NCI-H1930 (cell line): ENCODE measurements at places on chromosomes 12 and 14.

- DNase-seq: no peak
These were observed 111.6 kb downstream of the RBM19 start for GRCh38 chr12:113854385-113855142.

GRCh38 chr12:70964867-70965510 is 44.5 kb upstream of the PTPRR start:
- DNase-seq: no peak

GRCh38 chr12:129207084-129207483 is 353.8 kb downstream of the GLT1D1 start:
- DNase-seq: no peak

GRCh38 chr14:72501439-72501838 is 392.5 kb downstream of the DPF3 start:
- DNase-seq: no peak

DNA sequence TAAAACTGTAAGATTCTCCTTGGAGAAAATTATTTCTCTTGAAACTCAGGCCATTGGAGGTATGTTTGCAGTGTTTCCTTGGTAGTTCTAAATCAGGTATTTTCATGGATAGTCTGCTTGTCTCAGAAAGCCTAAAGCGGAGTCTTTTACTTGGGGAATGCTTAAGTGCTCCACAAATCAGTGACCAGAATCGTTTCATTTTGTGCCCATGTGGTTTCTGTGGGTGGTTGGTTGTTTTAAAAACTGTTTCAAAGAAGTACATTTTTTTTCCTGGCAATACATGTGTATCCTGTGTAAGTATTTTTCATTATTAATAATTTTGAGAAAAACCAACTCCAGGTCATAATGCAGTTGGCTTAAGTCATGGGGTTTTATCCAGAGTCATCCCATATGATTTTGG is 33.6 kb downstream of the CCDC91 start:
- DNase-seq: no peak

DNA sequence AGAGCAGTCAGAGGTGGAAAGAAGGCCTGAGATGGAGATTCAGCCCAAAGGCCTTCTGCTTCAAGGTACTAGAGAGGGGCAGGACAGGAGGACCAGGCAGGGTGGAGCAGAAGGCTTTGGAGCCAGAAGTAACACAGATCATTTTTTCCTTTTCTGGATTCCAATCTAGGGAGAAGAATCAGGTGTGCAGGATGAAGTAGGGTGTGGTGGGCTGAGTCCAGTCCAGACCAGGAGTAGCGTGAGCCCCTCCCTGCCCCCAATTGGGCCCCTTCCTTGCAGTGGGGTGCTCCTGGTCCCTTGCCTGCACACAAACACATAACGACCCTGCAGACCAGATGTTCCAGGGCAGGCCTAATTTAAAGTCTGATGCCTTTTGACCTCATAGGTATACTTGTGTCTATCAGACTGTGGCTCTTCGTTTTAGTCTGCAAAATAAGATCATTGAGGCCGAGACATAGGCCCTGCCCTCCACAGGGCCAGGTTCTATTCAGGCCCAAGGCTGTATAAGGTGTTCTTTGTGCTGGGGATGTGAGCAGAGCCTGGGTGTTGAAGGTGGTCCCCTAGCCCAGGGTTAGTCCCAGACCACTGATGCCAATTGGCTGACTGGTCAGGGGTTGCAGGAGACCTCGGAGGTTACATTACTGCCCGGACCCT is 1.0 kb upstream of the NYNRIN start:
- no peak for DNase-seq

- DNase-seq: no peak
These were observed 7.9 kb downstream of the GABARAPL1 start for GRCh38 chr12:10220398-10221077.

DNA sequence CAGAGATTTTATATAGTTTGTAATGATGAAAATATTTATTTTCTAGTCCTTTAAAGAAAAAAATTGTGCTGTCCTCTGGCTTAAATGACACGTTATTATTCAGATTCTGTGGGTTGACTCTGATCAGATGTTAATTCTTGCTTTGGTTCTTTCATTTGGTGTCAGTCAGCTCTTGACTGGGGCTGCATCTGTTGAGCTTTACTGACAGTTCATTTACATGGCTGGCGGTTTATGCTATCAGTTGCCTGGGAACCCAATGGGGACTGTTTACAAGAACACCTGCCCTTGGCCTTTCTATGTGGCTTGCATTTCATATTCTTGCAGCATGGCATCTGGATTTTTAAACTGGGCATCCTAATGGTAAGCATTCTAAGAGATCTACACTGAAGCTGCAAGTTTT is 667.1 kb upstream of the FBXO33 start:
- DNase-seq: no peak

- no peak for DNase-seq
These were observed 258.4 kb downstream of the PPFIA2 start for GRCh38 chr12:81500788-81501187.

- no peak for DNase-seq
These were observed 128.0 kb downstream of the RFLNA start for GRCh38 chr12:124422570-124423523.

DNA sequence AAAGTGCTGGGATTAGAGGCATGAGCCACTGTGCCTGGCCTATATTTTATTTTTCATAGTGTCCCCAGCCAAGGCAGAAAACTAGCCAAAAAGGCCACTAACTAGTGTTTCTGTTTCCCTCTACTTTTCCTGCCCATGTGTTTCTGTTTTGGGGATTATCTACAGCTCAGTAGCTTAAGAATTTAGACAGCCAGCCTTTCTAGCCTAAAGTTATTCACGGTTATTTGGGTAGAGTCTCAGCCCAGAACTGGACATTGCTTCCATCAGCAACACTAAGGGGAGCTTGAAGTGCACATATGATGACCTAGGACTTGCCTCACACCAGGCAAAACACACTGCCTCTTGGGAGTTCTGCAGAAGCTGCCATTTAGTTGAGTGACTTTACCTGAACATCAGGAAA is 17.9 kb downstream of the PROX2 start:
- DNase-seq: no peak

DNA sequence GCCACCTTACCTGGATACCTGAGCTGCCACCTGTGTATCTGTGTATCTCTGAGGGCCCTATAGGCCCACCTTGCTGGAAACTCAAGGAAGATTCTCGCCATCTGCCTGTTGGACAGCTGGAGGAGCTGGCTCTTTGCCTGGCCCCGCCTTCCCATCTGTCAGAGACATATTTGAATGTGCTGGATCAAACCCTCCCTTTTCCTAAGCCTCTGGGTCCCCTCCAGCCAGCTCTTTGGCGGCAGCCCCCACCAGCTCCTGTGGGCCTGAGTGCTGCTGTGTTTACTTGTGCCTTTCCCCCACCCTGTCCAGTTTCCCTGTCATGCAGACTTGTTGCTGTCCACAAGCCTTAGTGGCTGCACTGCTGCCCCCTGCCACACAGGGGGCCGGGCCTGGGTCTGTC is 55.9 kb upstream of the SRSF5 start:
- no peak for DNase-seq

GRCh38 chr12:58907391-58907790 is 12.9 kb downstream of the LRIG3 start:
- DNase-seq: no peak

GRCh38 chr12:46483572-46484395 is 111.2 kb upstream of the SLC38A2 start:
- DNase-seq: no peak

GRCh38 chr12:25319233-25319984 is 68.7 kb upstream of the KRAS start:
- DNase-seq: no peak

DNA sequence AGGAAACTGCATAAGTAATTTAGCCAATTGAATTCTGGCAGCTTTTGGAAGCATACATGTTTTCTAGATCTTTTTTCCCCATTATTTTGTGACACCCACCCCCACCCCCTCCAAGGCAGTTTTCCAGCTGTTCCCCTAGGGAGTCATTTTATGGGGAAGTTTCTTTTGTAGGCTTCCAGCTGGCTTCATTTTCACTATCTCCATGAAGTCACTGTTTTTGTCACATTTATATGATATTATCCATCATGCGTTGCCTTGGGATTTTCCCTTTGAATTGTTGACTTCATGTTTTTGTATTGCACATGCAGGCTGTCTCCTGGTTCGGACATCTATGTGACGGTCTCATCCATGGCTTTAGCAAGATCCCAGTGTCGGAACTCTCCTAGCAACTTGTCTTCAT is 233.6 kb upstream of the RGS6 start:
- no peak for DNase-seq

DNA sequence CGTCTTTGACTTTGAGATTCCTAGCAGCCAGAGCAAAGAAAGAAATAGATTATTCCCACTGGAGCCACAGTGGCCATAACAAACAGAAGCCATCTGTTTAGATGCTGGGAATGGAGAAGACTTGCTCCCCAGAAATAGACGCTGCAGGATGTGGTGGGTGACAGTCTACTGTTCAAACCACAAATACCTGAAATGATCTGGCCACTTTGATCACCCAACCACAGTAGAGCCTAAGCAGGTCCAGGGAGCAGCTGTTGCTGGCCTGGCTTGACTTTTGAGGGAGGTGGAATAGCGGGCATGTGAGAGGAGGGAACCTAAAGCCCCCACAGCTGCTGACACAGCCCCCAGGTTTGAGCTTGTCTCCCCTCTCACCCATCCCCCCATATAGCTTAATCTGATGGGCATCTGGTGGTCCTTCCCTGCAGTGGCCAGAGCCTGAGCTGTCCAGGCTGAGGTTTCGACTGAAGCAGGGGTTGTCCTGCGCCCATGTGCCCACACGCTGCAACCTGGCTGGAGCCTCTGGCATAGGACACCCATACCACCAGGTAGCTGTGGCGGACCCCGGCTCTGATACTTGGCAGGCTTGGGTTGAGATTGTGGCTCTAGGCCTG is 38.7 kb downstream of the SH2B3 start:
- no peak for DNase-seq

GRCh38 chr14:95897280-95897679 is 20.6 kb downstream of the TUNAR start:
- no peak for DNase-seq

- no peak for DNase-seq
These were observed 7.7 kb upstream of the HPD start for GRCh38 chr12:121866331-121866730.

DNA sequence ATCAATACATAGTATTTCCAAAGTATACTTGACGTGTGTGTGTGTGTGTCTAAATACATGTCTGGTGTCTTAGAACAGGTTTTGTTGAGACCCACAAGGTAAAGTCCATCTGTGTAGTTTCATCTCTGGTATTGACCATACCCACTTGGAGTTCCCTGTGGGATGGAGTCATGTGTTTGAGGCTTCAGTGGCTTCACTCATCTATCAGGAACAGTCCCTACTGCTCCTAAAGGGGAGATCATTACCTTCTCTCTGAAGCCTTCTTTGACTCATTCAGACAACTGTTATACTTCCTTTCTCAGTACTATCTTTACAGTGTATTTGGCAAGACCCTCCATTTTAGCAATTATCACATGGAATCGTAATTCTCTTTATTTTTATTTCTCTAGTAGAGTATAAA is 14.2 kb downstream of the RAB21 start:
- no peak for DNase-seq

DNA sequence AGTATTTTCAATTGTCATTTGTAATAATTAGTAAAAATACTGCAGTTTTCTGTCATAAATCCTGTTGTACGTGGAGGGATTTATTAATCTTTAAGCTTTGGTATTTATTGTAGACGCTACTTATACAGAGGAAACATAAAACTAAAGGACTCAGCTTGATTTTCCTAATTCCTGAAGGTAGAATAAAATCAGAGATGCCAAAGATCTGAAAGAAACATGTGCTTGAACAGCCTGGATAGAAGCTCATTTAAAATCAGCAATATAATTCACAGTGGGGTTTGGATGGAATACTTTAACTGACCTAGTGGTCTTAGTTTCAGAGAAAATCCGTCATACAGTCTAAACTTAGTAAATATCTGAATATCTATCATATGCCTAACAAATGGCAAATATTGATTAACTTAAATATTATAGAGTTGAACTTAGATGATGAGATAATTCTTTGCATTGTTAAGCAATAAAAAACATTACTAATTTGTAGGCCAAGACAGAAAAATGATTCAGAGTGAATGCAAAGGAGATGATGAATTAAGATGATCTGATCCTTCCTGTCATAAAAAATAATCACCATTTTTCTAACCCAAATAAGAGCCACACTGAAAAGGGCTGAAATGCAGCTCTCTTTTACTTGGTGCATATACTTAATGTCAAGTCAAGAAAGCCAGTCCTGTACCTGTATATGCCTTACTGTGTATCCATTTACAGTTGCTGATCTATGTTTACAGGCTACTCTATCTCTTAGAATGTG is 397.1 kb upstream of the DCN start:
- no peak for DNase-seq

DNA sequence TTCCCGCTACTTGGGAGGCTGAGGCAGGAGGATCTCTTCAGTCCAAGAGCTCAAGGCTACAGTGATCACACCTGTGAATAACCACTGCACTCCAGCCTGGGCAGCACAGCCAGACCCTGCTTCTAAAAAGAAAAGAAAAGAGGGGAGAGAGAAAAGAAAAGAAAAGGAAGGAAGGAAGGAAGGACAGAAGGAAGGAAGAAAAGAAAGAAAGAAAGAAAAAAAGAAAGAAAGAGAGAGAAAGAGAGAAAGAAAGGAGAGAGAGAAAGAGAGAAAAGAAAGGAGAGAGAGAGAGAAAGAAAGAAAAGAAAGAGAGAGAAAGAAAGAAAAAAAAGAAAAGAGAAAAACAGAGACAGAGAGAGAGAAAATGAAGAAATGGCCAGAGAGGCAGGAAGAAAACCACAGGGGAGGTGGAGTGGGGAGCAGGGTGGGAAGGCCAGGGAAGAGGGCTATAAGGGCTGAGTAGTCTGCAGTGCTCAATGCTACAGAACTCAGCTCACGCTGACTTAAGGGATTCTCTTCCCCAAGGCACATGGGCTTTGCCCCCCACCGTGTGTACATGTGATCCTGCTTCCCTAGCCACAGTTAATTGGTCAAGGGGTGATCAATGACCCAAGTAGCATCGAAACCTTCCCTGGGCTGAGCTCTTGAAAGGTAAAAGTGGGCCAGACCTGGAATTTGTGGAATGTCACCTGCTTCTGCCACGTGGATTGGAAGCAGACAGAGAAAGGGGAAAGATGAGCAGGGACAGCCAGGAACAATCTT is 90.4 kb upstream of the TMCC3 start:
- DNase-seq: no peak

DNA sequence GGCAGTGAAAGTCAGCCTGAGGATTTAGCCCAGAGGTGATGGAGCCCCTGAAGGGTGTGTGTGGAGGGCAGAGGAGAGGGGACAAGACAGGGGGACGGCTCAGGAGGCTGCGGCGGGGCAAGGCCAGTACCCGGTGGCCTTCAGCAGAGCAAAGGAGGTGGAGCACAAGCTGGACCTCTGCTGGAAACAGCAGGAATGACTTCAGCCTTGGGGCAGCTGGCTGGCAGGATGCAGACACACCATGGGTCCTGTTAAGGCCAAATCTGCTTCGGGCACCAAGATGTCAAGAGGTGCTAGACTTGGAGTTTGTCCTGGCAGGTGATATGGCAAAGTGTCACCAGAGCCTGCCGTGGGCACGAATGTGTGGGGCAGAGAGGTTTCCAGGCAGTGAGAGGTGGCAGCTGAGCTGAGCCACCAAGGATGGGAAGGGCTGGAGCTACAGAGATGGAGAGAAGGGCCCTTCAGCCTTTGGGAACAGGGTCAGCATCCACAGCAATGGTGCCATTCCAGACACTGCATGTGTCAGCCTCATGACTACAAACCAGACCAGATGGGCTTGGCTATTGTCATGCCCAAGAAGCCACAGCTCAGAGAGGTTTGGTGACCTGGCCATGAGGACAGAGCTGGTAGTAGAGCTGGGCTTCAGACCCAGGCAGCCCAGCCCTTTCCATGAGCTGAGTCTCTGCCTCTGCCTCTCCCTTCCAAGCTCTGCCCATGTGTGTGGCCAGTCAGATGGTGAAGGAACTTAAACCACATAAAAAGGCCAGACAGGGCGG is 91.9 kb downstream of the LGMN start:
- no peak for DNase-seq

GRCh38 chr12:68495336-68496070 is 115.2 kb upstream of the RAP1B start:
- DNase-seq: no peak
